ENCODE measurements at places on chromosomes 1 and 21.

- no peak for DNase-seq
Observed at GRCh38 chr1:59061876-59062275, 235.0 kb upstream of the FGGY start.

GRCh38 chr1:58717979-58718378 is 18.1 kb upstream of the MYSM1 start:
- DNase-seq = no peak

- DNase-seq = no peak
Observed at GRCh38 chr1:100322436-100323211, 29.7 kb upstream of the CDC14A start.

- no peak for DNase-seq
Observed at GRCh38 chr1:169692756-169693460, 18.5 kb downstream of the SELL start.

DNA sequence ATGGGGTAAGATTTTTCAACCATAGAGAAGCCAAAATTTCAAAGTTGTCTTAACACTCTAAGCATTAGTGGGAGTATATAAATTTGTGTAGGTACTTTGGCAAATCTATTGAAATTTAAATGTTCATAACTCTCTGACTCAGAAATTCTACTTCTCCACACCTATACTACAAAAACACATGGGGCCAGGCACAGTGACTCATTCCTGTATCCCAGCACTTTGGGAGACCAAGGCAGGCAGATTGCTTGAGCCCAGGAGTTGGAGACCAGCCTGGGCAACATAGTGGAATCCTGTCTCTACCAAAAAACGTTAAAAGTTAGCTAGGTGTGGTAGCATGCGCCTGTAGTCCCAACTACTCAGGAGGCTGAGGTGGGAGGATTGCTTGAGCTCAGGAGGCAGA is 41.3 kb upstream of the RAVER2 start:
- no peak for DNase-seq

- DNase-seq = no peak
Observed at GRCh38 chr1:203713125-203713524, 51.9 kb upstream of the LAX1 start.

- no peak for DNase-seq
Observed at GRCh38 chr21:33753886-33754285, 111.6 kb downstream of the ITSN1 start.

- DNase-seq = no peak
Observed at GRCh38 chr1:19960591-19960990, 18.8 kb downstream of the PLA2G2A start.

DNA sequence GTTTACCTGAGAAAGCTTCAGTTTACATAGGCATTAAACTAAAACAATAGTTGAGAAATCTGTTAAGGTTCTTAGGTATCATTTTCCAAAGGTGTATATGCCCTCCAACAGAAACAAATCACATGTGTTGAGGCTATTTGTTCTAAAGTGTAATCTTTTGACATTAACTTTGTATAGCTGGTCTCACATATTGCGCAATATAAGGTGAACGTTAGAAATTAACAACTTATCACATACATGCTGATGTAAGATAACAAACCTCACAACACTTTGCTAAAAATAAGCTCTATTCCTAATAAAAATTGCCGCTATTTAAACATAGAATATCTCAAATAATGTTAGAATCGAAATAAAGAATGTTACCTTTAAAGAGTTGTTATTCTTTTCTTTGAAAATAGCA is 340.6 kb downstream of the SRGAP2C start:
- DNase-seq = no peak

DNA sequence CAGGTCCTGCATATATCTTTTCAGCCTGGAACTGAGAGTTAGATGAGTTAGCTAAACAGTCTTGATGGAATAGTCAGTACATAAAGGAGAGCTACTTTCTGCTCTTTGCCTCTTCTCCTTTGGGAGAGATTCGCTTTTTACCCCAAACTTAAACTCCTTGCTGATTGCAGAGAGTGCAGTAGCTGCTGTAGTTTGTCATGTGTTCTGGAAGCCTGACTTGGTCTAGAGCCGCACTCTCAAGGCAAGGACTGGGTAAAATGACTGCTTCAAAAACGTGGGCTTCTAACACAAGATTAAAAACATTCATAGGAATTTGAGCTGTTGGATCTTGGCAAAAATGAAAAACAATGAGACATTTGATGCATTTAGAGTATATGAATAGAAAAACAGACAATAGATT is 351.6 kb downstream of the RYR2 start:
- no peak for DNase-seq

DNA sequence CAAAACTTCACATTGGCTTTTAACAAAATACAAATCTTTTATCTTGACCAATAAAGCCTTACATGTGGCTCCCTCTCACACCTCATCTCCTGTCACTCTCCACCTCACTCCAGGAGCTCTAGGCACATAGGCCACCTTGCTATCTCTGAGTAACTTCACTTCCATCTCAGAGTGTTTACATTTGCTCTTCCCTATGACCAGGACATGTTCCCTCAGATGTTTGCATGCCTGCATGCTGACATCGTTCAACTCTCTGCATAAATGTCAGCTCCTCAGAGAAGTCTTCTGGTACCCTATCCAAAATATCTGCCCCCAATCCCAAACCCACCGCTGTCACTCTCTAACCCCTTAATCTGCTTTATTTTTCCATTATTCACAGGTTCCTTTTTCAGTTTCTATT is 110.9 kb downstream of the TOMM20 start:
- DNase-seq = no peak

DNA sequence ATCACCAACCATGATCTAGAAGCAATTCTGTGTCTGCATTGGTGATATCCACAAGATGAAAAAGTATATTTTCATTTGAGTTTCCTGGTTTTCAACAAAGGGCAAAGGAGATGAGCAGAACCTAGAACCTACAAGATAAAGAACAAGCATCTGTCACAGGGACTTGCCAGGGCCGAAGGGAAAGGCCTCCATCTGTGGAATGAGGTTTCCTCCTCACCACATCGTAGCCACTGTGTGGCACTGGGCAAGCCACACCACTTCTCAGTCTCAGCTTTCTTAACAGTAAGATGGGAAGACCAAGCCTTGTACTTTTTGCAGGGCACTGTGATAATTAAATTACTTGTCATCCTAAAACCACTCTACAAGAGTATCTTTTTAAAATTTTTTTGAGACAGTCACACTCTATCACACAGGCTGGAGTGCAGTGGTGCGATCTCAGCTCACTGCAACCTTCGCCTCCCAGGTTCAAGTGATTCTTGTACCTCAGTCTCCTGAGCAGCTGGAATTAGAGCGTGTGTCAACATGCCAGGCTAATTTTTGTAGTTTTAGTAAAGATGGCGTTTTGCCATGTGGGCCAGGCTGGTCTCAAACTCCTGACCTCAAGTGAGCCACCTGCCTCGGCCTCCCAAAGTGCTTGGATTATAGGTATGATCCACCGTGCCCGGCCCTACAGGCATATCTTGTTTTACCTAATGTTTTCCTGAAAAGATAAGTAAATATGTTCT is 45.8 kb downstream of the ARHGEF11 start:
- DNase-seq = no peak

DNA sequence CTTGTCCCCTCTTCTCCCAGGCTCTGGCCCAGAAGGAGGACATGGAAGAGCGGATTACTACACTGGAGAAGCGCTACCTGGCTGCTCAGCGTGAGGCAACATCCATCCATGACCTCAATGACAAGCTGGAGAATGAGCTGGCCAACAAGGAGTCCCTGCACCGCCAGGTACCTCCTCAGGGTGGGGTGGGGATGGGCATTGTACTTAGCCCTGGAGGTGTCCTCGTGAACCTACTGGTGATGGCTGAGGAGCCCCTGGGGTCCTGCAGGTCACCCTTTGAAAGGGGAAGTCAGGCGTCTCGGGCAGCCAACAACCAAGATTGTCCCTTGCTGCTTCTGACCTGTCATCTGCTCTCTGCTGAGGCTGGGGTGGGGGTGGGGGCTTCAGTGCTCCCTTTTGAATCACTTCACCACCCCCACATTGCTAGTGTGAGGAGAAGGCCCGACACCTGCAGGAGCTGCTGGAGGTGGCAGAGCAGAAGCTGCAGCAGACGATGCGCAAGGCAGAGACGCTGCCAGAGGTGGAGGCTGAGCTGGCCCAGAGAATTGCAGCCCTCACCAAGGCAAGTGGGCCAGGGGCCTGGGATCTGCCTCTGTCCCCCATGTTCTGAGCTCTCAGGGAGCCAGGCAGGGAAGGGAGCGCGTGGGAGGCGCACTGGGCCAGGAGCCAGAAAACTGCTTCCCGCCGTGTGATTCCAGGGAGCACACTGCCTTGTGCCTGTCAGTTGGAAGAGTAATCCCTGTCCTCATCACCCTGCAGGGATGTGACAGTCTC is 19.7 kb downstream of the PPFIA4 start:
- no peak for DNase-seq

DNA sequence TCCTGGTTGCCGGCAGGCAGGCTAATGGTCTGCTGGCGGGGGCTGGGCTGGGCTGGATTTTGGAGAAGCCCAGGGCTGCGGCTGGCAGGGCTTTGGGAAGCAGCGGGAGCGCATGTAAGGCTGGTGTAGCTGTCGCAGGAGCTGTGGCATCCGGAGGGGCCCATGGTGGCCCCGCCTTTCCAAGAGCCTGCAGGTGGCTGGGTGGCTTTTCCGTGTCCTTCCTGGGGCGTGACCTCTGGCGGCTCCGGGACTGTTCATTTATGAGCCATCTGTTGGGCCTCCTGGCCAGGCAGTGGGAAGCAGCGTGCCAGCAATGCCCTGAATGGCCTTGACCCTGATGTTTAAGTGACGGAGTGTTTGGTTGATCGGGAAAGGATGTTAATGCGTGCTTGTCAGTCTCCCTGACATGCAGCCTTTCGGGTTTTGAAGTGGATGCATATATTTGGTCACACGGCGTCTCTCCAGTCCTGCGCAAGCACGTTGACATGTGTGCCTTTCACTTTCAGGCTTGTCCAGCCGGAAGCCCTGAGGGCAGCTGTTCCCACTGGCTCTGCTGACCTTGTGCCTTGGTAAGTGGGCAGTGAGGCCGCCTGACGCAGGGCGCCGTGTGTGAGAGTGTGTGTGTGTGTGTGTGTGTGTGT is 38.5 kb downstream of the AGPAT3 start:
- no peak for DNase-seq

GRCh38 chr21:15947677-15948076 is 217.9 kb downstream of the USP25 start:
- DNase-seq = no peak

DNA sequence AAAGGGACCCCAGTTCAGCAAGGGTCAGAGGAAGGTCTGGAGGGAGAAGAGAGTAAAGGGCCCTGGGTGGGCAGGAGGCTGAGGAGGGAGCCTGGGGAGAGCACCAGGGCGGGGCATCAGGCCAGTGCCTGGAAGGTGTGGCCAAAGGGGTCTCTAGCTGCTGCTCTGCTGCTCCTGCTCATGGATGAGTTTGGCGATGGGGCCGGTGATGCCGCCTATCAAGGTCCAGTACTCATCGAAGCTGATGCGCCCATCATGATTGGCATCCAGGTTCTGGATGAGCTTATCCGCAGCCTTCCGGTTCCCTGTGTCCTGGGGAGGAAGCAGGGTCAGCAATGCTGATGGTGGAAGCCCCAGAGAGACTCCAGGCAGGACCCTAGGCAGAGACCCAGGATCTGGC is 5.6 kb downstream of the S100A16 start:
- DNase-seq = no peak

DNA sequence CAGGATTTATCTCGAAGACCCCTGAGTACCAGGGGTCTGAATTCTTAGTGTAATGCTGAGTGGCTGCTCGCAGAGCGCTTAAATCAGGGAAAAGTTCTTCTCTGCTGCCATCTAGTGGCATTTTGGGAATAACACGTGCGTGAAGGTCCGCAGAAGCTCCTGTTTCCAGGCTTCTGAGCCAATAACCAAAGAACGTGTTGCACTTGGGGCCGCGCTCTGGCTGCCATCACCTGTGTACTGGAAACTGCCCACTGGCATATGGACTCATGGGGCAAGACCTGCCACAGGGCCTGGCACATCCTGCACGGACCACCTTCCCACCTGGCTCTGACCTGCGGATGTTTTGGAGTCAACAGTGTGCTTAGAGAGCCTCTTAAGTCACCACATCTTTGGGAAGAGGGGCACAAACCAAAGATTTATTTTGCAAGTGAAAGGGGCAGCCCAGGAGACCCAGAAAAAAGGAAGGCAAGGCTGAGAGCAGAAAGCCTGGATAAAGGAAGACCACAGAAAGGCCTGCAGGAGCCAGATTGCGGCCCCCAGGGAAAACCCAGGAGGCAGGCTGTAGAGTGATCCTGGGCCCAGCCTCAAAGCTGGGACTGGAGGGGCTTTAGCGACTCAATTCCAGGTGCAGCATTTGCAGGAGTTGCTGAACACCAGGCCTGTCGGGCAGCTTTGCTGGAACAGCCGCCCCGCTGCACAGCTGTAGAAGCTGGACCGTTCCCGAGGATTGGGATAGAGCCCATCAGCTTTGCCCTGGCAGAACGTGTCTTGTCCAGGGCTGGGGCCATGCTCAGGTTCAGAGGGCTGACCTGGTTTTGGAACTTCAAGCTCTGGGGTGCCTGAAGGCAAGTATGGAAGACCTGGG is 13.0 kb downstream of the CHIT1 start:
- DNase-seq = peak; percentile 78

DNA sequence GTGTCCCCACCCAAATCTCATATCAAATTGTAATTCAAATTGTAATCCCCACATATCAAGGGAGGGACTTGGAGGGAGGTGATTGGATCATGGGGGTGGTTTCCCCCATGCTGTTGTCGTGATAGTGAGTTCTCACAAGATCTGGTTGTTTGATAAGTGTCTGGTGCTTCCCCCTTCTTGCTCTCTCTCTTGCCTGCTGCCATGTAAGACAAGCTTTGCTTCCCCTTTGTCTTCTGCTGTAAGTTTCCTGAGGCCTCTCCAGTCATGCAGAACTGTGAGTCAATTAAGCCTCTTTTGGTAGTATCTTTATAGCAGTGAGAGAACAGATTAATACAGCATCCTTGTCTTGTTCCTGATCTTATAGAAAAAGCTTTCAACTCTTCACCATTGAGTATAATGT is 6.5 kb upstream of the LRRC39 start:
- DNase-seq = no peak

GRCh38 chr1:11594222-11594621 is 60.0 kb downstream of the FBXO2 start:
- no peak for DNase-seq

DNA sequence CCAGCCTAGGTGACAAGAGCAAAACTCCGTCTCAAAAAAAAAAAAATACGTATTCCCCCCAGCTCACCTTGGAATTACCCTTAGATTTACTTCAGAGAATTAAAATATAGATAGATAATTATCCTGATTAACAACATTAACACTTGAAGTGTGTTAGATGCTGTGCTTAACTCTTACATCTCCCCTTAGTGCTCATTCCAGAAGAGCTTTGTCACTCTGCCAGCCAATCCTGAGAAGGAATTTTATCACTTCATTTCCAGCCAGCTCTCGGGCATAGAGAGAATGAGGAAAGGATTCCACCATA is 1.6 kb upstream of the SHC1 start:
- DNase-seq = no peak

- DNase-seq = peak; percentile 26
Observed at GRCh38 chr1:77282866-77283539, 1.2 kb downstream of the AK5 start.

Data from NCI-H345 (cell line).